NT2/D1 (cell line): ENCODE measurements at places on chromosomes 4 and X.

- DNase-seq: no peak
Observed at GRCh38 chrX:48541140-48541814, 1.8 kb downstream of the TBC1D25 start.

DNA sequence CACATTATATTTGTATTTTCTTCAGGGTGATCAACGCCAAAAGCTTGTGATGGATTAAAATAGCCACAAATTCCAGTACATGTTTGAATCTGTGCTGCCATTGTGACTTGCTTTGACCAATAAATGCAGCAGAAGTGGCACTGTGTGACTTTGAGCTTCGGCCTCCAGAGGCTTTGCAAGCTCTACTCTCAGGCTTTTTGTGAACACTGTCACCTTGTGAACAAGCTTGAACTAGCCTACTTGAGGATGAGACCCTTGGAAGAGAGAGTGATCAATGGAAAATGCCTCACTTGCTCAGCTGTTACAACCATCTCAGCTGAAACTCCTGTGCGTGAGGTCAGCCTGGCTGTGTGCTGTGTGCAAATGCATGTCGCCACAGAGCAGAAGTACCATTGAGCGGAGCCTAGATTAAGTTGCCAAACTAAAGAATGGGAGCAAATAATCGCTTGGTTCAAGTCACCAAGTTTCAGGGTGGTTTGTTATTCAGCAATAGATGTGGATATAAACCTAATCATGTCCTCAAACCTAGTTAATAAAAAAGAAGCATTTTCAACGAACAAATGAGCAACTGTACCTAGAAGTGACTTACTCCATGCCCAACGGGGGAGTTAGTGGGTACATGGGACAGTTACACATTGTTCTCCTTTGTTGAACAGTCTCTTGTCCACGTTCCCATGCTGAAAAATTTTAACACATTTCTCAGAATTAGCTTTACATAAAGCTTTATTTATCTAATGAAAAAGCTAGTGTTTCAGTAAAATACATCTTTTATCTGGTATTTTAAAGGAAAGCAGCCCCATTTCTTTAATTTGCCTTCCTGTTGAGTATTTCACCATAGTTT, 23.5 kb downstream of the NOA1 start:
- DNase-seq: no peak

GRCh38 chr4:74969507-74970474, 36.9 kb downstream of the PARM1 start:
- no peak for DNase-seq

- no peak for DNase-seq
Observed at GRCh38 chr4:72663828-72664227, 94.8 kb upstream of the ADAMTS3 start.

DNA sequence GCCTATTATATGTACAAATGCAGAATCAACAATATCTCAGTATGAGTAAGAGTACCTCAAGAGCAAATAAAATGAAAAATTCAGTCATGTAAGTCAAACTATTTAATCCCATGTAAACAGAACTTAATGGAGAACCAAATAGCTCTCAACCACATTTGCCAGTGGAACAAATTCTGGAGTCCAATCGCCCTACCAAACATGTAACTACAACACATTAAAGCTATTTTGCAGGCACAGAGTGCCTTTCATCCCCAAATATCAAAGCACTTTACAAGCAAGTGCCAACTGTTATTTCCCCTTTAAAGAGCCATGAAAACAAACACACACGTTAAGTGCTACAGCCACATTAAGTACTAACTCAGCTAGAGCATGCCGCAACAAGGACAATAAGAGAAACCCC, 51.3 kb downstream of the PCDH19 start:
- DNase-seq: no peak

DNA sequence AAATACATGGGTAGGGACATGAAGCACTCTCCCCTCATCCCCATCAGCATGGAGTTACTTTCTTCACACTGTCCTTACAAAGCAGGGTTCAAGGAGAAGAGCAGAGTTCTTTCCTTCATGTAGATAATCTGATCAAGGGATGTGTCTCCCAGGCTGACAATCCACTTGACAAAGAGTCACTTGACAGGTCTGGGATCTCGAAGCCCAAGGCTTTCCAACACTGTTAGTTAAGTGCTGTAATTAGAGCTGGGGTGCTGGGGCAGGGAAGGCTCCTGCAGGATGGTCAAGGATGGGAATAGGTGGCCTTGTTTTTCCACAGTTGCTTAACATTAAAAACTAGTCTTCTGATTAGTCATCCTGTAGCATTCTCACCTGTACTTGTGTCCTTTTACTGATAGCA, 38.0 kb downstream of the CCNG2 start:
- no peak for DNase-seq

DNA sequence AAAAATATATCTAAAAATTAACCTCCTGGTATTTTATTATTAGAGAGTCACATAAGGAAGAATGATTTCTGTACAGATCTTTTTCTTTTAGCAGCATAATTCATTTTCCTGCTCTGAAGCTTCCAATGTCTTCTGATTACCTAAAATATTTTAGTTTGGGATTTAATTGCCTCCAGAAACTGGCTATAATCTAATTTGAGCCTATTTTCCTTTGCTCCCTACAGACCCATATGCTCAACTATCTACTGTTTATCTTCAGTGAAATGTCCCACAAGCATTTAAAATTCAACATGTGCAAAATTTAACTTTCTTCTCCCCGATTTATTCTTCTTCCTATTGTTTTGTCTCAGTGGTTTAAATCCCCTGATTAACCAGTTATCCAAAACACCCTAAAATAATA, 29.1 kb downstream of the NPY2R start:
- DNase-seq: no peak

DNA sequence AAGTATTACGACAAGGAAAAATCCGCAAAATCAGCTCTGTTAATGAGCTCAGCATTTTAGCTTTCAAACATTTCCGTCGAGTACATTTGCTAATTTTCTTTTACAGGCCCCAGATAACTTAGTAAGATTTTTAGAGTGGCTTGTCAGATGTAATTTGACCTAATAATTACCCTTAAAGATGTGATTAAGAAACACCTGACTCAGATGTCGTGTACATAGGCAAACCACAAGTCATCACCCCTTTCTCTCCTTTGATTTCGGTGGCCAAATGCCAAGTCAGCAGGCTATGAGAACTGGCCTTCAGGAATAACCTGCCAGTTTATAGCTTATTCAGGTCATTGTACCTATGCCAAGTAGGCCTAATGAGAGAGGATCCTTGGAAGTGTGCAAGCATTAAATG, 369.6 kb downstream of the PCDH7 start:
- no peak for DNase-seq

DNA sequence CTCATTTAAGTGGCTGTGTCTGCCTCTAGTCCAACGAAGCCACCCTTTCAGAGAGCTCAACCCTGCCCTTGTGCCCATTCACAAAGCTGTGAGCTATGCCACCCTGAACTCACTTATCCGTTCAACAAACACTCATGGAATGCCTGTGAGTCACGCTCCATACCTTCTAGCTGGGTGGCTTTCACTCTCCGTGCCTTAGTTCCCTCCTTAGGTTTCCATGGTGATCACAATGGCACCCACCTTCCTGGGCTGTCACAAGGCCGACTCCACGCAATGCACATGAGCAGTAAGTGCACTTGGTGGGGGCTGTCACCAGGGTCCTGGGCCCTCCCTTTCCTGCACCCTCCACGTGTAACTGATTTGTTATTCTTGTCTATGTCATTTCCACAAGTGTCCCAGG, 37.2 kb upstream of the PPP2R2C start:
- DNase-seq: no peak

DNA sequence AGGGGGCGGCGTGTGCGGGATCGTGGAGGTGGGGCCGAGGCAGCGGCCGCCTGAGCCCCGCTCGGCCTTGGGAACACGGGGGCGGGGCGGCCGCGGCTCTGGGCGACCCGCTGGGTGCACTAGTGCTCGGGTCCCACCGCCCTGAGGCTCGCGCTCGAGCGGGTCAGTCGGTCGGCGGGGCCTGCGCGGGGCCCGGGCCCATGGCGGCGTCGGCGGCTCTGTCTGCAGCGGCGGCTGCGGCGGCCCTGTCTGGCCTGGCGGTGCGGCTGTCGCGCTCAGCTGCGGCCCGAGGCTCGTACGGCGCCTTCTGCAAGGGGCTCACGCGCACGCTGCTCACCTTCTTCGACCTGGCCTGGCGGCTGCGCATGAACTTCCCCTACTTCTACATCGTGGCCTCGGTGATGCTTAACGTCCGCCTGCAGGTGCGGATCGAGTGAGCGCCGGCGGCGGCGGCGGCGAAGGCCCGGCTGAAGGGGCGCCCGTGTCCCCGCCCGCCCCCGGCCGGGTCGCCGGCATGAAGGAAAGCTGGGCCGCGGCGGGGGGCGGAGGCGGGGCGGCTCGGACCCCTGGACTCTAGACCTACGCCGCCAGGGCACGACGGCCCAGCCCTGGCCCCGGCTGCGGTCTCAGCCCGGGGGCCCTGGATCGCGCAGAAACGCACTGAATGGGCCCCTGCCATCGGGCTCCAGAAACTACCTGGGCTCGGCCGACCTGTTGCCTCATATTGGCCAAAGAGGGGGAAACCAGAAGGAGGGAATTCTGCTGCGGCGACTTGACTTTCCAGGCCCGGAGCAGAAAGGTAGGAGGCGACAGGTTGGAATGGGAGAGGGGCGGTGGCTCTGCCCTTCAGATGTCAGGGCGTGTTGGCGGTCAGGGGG, at the start of gene SMIM10L2A:
TSS of gene SMIM10L2A (plus strand) at position 13 of the 878 bp plus-strand sequence. CDS start at position 201, 188 bp downstream.
- no peak for DNase-seq

GRCh38 chrX:112849016-112849415, 8.4 kb upstream of the AMOT start:
- no peak for DNase-seq

GRCh38 chr4:55030589-55030988, 94.8 kb downstream of the KDR start:
- no peak for DNase-seq

GRCh38 chrX:140273921-140274320, 230.9 kb downstream of the SOX3 start:
- DNase-seq: no peak

- DNase-seq: no peak
Observed at GRCh38 chr4:171954650-171955049, 141.4 kb downstream of the GALNTL6 start.

GRCh38 chr4:53501561-53501960, 89.7 kb downstream of the LNX1 start:
- no peak for DNase-seq

DNA sequence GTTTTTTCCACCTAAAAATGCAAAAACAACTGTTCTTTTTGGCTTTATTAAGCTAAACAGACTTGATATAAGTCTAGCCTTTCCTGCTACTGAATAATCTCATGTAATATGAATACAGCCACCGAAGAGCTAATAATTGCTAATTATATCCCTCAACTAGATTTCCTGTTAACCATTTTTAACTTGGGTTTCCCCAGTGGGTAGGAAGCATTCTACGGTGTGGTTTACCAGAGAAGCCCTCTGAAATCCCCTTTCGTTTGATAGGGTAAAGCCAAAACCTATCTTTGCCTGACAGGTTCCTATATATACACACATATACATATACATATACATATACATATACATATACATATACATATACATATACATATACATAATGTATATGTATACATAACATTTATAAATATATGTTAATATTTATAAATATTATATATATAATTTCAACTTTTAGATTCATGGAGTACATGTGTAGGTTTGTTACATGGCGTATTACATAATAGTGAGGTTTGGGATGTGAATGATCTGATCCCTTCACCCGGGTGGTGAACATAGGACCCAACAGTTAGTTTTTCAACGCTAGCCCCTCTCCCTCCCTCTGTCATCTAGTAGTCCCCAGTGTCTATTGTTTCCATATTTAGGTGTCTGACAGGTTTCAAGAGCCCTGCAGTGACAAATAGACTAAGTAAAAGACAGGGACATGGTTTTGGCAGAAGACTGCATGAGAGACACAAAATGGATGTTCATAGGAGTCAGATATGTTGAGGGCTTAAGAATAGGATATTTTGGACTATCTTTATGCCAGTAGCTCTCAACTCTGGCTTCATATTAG, 62.4 kb downstream of the ATXN3L start:
- DNase-seq: no peak

DNA sequence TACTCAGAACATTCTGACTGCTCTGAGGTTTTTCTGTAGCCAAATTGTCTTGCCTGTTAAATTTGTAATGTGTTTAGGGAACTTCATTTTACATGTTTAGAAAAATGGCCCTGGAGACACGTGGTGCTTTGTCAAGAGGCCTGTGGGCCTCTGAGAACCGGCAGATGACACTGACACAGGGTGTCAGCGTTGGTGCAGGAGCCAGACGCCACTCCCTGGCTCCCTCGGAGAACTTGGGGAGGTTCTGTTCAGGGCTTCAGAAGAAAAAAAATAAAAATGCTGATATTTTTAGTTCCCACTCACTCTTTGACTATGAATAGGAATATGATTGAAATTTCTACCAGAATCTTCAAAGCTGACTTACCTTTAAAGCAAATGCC, 190.9 kb upstream of the GATB start:
- no peak for DNase-seq

- no peak for DNase-seq
Observed at GRCh38 chrX:134013092-134013497, 27.7 kb upstream of the GPC3 start.

DNA sequence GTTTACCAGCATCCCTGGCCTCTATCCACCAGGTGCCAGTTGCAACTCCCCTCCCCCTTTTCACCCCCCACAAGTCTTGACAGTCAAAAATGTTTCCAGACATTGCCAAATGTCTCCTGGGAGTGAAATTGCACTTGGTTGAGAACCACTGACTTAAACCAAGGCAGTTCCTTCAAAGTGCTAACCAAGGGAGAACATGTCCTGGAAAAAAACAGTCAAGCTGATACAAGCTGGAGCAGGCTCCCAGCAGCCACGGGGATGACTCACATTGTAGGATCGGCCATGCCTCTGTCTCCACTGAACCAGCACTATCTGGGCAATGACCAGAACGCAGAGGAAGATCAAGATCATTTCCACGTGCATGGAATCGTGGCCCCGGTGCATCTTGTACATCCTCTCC, 11.4 kb downstream of the RNF175 start:
- DNase-seq: no peak

- peak; percentile 42 for DNase-seq
Observed at GRCh38 chrX:21479695-21480270, 105.6 kb downstream of the CNKSR2 start.

- peak; percentile 28 for DNase-seq
Observed at GRCh38 chr4:146061610-146062334, 113.7 kb upstream of the LSM6 start.

- DNase-seq: no peak
Observed at GRCh38 chrX:118552121-118552900, 56.7 kb downstream of the DOCK11 start.

DNA sequence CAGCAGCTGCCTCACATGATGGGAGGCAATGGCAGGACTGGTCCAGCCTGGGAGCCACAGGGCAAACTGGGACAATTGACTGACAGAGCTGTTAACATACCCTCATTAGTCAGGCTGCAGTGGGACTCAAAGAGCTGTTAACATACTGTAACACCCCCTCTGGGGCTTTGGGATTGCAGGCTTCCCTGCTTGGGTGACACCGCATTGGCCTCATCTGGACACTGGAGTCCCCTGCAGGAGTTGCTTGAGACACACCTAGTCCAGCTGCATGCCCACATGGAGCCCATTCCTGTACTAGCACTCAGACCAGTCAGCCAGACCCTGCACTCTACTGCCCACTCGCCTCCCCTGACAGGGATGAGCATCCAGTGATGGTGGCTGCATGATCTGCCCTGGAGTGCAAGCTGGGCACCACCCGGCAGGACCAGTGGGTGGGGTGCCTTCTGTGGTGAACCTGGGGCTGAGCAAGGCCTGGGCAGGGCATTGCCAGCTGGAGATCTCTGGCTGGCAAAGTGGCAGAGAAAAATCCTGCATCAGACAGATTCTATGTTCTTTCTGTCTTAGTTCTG, 138.8 kb downstream of the DTHD1 start:
- DNase-seq: no peak
